ENCODE measurements at places on chromosomes 12 and 14. TPM values are rescaled to one million over a fixed set of nuclear protein-coding genes. Genes with fewer than 3 reads are reported as not detected.

ATXN7L3B gene
- 27.6 TPM for total RNA-seq

- no peak for DNase-seq
Observed at GRCh38 chr12:96236221-96236822, 42.1 kb downstream of the ELK3 start.

- DNase-seq, result no peak
Observed at GRCh38 chr12:122889761-122890520, 6.0 kb downstream of the VPS37B start.

- DNase-seq, result no peak
Observed at GRCh38 chr12:110466791-110467190, 1.3 kb downstream of the GPN3 start.

Data from kidney epithelial cell (primary cell).